ENCODE measurements at places on chromosomes 5 and 9.

- no peak for DNase-seq
Measured at GRCh38 chr5:172319708-172320441, 36.3 kb upstream of the UBTD2 start.

DNA sequence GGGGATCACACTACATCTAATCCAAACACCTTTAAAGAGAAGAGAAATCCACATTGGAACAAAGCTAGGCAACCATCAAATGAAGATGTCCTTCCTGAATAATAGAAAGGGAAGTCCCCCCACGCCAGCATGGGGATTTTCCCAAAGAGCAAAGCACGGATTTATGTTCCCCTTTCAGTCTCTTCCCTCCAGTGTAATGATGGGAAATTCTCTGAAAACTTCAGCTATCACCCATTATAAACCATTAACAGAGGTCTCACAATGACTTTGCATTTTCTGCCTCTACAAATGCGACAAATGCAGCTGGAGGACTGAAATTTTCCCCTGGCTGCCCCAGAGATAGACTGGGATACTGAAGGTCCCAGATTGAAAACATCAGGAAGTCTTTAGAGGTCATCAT, 368.7 kb downstream of the EFNA5 start:
- DNase-seq, result peak; percentile 30

DNA sequence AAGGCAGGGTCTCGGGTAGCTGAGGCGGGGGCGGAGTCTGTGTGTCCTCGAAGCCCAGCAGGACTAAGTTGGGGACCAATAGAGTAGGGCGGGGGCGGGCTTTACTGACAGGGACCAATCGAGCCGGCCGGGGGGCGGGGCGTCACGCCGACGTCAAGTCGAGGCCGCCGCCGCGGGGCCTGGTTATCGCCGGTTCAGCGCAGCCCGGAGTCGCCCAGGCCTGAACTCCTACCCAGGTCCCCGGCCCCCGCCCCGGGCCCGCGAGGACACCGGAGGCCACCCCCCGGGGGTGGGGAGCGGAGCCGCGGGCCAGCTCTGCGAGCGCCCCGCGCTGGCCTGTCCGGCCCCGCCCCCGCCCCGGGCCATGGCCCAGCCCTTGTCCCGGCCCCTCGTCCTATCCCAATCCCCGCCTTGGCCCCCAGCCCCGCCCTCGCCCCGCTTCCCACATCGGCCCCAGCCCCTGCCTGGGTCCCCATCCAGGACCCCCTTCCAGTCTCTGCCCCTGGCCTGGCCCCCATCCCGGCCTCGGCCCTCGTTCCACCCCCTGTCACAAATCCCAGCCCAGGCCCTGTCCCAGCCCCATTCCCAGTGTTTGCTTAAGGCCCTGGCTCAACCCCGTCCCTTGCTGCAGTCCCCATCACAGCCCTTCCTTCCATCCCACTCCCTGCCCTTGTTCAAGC, at the start of gene TMEM8B:
TSS of gene TMEM8B (plus strand) at position 145 of the 680 bp plus-strand sequence. CDS start at position 365, 220 bp downstream.
- peak; percentile 58 for DNase-seq

GRCh38 chr5:168313596-168314204, 22.3 kb downstream of the WWC1 start:
- DNase-seq, result no peak

DNA sequence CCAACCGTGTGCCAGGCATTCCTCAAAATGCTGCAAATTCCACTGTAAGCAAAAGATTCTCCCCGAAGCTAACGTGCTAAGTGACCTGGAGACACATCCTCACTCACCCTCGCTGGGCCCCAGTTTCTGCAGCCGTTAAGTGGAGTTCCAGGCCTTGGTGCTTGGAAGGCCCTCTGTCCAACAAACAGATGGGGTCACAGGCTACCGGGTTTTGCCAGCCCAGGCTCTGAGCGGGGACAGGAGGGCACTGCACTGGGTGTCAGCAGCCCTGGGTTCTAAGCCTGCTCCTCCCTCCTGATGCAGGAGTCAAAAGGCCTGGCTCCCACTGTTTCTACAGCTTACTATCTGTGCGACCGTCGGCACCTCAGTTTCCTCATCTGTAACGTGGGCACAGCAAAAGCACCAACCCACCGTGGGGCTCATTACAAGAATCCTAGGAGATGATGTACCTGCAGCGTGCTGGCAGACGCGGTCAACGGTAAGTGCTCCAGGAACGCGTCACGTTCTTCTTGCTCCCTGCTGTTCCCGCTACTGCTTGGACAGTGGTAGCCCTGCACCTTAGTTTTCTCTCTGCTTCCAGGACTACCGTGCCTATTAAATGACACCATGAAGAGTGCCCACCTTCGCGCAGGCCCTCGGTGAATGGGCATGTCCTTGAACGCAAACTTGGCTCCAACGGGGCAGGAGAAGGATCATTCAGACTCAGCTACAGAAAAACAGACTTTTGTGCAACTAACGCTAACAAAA, 84.8 kb downstream of the ADAMTS2 start:
- DNase-seq, result no peak
